ENCODE measurements at places on chromosomes 11 and 22.

- no peak for DNase-seq
Measured at GRCh38 chr11:129453293-129453721, 77.7 kb downstream of the BARX2 start.

DNA sequence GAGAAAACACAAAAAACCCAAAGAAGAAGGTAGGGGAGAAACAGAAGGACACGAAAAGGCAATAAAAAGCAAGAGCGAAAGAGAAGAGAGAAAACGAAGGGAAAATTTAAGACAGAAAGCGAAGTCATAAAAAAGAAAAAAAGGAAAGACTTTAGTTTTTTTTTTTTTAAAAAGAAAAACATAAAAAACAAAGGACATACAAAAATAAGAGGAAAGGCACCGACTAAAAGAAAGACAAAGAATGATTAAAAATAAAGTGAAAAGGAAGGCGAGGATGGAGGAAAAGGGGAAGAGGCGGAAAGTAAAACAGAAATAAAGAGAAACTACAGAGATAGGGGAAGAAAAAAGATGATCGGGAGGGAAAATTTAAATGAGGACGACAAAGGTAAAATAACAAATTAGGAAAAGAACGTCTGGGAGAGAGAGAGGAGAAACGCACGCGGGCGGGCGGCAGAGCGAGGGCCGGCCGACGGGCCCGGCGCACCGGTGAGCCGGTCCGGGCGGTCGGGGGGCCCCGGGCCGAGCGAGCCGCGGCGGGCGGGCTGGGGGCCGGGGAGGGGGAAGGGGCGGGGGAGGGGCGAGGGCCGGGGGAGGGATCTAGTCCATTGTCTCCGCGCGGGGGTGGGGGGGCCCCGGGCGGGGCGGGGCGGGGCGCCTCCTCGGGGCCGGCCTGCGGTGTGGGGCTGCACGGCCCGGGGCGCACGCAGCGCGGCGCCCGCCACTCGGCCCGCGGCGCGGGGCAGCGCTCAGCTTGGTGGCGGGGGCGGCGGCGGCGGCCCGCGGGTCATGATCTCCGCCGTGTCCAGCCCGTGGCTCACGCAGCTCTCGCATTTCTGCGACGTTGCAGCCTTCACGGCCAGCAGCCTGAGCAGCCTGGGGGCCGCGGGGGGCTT is at the start of gene TBX1:
TSS of gene TBX1 (plus strand) at position 721 of the 893 bp plus-strand sequence. CDS start at position 787, 66 bp downstream.
- no peak for DNase-seq

DNA sequence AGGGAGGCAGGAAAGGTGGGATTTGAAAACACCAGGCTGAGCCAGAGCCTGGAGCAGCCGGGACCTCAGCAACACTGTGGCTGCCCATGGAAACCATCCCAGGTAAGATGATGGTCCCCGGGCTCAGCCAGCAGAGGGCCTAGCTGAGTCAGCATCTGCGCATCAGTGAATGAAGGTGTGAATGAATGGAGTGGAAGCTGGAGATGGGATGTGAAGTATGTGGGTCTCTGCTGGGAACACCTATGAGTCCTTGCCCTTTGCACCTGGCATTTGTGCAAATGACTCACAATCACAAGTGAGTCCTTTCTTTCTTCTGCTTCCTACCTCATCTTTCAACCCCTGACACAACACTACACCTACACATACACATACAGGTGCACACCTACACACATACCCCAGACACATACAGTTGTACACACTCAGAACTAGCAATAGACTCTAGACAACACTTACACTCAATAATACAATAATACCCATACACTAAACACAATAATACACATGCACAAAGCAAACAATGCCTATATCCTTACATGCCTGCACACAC is 62.8 kb upstream of the PRDM11 start:
- no peak for DNase-seq

DNA sequence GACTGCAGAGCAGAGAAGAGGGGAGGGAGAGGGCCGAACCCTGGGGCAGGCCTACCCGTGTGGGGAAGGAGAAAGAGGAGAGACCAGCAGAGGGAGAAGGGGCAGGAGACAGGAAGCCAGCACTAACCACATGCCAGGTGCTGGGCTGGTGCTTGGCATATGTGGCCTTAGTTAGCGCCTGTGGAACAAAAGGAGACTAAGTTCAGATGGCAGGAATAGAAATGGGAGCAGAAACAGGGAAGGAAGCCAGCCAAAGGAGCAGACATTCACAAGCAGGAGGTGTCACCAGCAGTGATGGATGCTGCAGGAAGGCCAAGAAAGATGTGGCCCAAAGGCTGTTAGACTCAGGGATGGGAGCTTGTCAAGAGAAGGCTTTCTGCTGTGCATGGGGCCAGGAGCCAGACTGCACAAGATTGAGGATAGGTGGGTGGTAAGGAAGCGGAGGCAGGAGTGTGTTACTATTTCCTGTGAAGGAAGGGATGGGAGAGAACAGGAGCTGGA is 26.7 kb downstream of the TREH start:
- DNase-seq: peak; percentile 37

DNA sequence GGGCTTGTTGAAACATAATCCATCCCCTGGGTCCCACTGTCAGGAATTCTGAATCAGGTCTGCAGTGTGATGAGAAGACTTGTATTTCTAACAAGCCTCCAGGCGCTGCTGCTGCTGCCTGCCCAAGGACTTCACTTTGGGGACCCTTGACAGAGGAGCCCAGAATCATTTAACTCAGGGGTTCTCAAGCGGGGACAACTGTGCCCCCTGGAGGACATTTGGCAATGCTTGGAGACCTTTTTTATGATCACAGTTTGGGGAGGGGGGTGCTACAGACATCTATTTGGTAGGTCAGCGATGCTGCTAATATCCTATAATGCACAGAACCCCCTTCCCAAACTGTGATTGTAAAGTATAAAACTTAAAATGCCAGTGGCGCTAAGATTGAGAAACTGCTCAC is 312.8 kb downstream of the OPCML start:
- no peak for DNase-seq

DNA sequence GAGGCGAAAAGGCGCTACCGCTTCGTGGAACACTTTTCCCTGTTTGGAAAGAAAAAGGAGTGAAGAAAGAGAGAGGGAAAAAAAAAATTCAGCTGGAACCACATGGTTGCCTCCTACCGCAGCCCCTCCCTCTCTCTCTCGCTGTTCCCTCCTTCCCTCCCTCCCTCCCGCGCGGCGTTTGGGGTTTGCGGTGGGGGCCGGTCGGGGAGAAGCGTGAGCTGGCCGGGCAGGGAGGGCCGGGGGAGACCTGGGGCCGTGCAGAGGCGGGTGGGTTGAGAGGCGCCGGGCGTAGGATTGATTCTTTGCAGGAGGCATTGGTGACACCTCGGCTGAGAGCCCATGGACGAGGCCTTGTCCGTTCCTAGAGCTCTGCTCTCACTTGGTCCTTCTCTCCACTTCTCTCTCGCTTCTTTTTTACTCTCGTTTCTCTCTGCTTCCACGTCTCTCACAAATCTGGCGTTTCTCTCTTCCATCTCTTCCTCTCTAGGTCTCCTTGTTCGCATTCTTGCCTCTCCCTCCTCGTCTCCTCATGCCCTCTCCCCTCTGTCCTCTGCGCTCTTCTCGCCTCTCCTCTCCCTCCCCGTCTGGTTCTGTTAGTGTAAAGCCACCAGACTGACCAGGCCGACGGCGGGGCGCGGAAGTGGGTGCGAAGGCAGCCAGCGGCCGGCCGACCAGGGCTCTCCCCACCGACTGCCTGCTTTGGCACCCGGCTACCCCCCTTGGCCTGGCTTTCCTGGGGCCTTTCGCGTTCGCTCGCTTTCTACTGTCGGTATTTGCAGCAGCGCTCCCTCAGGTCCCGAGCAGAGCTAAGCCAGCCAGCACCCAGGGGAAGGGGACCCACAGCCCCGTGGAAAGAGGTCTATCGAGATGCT is at the start of gene CLMP:
TSS of gene CLMP (minus strand) at position 61 of the 872 bp plus-strand sequence. CDS start 308 bp downstream, outside the sequence.
- DNase-seq: peak; percentile 86

GRCh38 chr11:34514597-34514996 is 1.0 kb upstream of the ELF5 start:
- no peak for DNase-seq

GRCh38 chr22:47575291-47575690 is 812.8 kb downstream of the TBC1D22A start:
- peak; percentile 43 for DNase-seq

DNA sequence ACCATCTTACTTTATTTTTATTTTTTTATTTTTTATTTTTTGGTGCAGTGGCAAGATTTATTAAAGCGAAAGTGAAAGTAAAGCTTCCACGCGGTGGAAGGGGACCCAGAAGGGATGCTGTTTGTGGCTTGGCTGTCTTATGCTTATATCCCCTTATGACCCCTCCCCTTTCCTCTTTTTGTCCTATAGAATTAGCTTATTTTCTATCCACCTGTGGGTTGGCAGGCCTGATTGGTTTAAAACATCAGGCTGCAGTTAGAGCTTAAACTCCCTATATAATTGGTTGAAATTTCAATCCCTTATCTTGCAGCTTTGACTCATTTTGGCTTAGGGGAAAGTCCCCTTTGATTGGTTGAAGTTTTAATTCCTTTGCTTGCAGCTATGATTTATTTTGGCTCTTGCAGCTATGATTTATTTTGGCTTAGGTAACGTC is 50.5 kb downstream of the NNMT start:
- no peak for DNase-seq

DNA sequence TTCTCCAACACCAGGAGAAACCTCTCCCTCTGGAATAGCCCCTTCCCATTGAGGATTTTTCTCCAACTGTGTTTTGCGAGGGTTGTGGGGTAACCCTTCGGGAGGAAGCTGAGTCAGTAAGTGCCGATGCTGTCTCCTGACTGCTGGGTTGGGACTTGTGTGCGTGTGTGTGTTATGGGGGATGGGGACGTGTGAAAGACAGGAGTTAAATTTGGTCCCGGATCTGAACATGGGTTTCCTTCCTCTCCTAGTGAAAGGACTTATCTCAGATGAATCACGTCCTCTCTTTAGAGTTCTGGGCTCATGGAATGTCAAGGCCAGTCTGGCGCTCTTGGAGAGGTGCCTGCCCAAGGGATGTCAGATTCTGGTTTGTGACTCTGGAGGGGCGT is 33.3 kb downstream of the KIAA1671 start:
- no peak for DNase-seq

DNA sequence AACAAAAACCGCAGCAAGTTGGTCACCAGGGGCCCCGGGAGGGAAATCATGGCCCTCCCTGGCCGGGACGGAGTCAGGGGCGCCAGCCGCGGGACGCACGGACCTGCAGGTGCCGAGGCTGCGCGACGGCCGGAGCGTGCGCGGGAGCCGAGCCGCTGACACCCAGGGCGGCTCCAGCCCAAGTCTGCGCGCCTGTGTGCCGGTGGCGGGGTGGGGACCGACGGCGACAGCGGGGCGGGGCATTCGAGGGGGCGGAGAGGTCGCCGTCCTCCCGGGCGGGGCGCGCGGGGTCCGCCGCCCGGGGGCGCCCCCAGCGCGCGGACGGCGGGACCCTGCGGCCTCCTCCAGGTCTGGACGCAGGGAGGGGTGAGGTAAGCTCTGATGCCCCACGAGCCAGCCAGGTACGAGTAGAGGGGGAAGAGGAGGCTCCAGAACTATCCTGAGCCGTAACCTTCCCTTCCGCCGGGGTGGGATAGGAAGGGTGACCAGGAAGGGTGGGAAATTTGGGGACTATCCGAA is at the start of gene ESAM:
TSS of gene ESAM (minus strand) at position 186 of the 519 bp plus-strand sequence. CDS start at position 50, 136 bp downstream.
- peak; percentile 88 for DNase-seq

- no peak for DNase-seq
Measured at GRCh38 chr11:30741039-30741550, 154.9 kb upstream of the MPPED2 start.
